ENCODE measurements at places on chromosomes 2 and 18.
A peak's percentile ranks its signal among the peaks of the same experiment; 100 is the strongest.

- no peak for DNase-seq
These were observed 27.5 kb downstream of the COPS8 start for GRCh38 chr2:237113026-237113795.

DNA sequence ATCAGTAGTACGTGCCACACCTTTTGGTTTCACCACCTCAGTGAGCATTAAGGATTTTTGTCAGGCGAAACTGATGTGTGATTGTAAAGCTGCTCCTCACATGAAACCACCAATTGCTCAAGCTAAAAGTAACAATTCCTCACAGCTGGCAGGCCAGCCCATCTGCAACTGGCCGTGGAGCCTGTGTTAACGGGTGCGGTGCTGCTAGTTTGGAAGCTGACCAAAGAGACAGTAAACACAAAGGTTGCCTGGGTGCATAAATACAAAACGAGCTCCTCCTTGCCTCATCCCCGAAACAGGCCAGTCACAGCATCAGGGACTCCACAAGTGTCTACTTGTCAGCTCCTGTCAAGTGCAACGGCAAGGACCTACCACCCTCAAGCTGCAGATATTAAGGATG lies 32.0 kb downstream of the LGALSL start:
- peak; percentile 16 for DNase-seq

DNA sequence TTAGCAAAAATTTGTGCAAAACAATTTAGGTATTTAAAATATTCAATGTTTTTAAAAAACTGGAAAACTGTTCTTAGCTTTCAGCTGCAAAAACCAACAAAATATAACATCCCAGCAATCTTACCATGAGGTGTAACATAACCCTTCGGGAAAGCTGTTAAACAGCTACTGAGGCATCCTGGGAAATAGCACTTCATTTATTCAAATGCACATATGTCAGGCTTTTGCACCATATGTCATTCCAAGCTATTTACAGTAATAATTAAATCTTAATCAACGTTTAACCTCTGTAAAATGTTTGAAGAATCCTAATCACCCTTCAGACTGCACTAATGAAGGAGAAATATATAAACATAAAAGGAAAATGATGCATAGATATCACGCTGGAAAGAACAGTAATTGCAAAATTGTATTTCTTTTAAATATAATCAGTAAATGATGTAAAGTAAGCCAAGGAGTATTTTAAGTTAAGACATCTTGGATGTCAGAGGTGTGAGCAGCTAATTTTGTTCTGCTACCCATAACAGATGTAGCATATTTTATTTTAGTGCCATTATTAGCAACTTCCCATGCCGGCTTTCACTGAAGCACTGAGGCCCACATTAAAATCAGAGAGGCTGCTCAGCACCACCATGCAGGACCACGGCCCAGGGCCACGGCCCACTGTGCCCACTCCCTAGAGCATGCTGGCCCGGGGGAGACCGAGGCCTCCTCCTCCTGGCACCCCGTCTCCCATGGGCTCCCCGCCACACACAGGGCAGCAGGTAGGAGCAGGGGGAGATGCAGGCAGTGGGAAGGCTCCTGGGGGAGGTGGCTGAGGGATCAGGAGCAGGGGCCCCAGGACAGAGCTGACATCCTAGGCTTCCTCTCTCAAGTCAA lies 30.9 kb downstream of the EMX1 start:
- no peak for DNase-seq

DNA sequence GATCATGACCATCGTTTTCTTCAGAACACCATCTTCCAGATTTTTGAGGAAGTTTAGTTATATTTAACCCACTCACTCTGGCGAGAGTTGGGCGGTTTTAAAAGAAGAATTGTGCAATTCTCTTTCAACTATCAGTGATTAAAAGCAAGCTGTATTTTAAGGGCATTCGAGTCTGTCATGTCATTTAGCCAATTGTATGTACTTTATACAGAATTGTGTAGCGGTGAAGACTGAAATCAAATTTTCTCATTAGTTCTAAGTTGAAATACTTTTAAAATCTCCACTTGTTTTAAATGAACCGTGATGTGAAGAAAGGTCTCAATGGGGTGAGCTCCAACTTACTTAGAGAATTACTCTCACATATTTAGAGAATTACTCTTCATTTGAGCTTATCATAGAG lies 214.6 kb upstream of the DTNA start:
- DNase-seq = no peak

DNA sequence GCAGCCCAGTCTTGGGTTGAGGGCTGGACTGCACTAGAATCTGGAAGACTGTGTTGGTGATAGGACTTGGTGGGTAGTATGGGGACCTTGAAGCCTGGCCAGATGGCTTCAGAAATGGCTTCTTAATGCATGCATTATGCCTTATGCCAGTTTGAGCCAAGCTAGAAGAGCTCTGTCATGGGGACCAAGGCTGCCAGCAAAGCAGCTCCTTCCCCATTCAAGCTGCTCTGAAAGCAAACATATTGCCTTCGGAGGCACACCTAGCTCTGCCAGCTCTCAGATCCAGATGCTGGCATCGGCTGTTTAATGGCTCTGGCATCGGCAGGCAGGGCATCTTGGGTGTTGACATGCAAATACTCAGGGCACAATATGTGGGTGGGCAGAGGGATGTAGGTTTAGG lies 59.0 kb upstream of the IGFBP5 start:
- DNase-seq = no peak

GRCh38 chr2:111652038-111652437 lies 232.0 kb downstream of the ANAPC1 start:
- DNase-seq = no peak

GRCh38 chr18:55462652-55463051 lies 125.3 kb downstream of the TCF4 start:
- DNase-seq = no peak

GRCh38 chr2:227401550-227401949 lies 13.8 kb upstream of the SCYGR1 start:
- no peak for DNase-seq

- DNase-seq = no peak
These were observed 17.3 kb downstream of the ADRA2B start for GRCh38 chr2:96098900-96099590.

- no peak for DNase-seq
These were observed 133.8 kb upstream of the ACVR2A start for GRCh38 chr2:147711031-147711430.

DNA sequence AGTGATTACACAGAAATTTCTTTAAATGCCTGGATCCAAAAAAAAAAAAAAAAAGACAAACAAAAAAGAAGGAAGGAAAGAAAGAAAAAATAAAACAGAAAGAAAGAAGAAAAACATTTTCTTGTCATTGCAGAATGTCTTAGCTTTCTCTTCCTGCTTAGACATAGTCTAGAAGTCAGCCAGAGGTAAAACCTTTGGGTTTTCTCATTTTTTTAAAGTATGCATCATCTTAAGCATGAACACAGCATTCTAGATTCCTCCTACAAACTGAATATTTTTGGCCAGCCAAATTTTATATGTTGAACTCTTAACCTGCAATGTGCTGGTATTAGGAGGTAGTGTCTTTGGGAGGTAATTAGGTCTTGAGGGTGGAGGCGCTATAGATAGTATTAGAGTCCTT lies 243.9 kb downstream of the TRIB2 start:
- no peak for DNase-seq

GRCh38 chr2:165837122-165837521 lies 43.1 kb upstream of the GALNT3 start:
- DNase-seq = no peak

DNA sequence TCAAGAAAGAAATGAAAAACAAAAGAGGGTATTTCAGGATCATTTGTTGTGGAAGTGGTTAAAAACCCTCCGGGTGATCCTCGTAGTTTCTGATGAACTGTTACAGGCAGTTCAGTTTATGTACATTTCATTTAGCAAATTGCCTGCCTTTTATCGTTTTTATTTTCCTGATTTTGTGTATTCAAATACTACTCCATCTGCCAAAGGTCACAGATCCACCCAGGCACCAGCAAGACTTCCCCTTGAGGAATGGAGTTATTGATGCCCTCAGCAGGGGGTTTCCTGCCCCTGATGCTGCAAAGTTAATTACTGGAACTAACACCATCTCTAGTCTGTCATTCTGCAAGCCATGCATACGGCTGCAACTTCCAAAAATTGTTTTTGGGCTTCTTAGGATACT lies 641.9 kb downstream of the SLC4A3 start:
- peak; percentile 91 for DNase-seq

GRCh38 chr18:52426041-52426440 lies 86.0 kb downstream of the DCC start:
- DNase-seq = no peak

GRCh38 chr2:240611601-240612210 lies 13.6 kb upstream of the GPR35 start:
- DNase-seq = no peak

DNA sequence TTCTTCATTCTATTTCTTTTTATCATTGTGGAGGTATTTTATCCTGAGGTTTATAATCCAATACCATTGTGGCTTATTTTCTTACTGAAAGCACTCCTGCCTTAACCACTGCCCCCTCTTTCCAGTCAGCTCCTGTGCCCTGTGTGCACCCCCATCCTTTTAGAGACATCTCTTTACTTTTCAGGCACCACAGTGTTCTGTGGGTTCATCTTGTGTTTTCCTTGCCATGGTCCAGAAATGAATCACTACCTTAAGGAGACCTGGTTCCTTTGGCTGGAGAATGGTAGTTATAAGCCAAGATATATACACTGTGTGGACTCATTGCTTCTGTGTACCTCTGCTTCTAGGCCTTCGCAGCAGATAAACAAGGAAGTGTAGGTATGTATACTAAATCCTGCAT lies 278.3 kb downstream of the PTGR3 start:
- DNase-seq = no peak

DNA sequence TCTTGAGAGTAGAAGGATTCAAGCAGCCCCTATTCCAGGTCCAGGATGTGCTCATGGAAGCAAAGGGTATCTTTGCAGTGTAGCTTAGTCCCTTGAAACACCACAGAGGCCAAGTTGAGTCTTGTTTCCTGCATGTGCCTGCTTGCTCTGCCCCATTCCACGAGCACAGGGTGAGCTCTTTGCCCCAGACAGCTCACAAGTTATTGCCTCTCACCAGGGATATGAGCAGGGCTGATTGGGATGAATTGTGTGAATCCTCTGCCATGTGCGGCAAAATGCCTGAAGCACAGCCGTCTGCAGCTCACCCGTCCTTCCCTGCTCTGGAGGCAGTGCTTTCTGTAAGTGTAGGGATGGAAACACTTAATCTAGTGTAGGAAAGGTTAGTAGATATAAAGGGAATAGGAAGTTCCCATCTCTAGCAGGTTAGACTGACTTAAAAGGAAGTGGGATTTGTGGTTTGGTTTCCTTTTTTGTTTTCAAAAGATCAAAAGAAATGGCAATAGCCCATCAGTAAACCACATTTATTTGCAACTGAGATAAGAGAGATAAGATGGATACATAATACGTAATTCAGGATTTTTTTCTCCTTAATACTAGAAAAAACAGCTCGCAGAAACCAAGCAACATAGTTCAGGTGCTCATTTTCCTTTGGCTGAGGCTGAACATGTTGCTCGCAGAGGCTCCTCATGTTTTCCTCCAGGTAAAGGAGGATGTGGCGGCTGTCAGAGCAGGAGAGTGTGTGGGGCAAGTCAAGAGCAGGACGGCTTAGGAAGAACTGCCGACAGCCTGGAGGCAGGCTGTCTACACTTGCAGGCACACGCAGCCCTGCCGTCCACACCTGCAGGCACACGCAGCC lies 41.4 kb downstream of the TMEM182 start:
- no peak for DNase-seq

GRCh38 chr18:1916869-1917523 lies 654.3 kb downstream of the METTL4 start:
- DNase-seq = no peak

- no peak for DNase-seq
These were observed 13.4 kb downstream of the PPP1R7 start for GRCh38 chr2:241163601-241164118.

GRCh38 chr18:48100165-48100575 lies 169.7 kb upstream of the SMAD2 start:
- DNase-seq = no peak

GRCh38 chr18:23910032-23910431 lies 104.5 kb upstream of the TTC39C start:
- no peak for DNase-seq

DNA sequence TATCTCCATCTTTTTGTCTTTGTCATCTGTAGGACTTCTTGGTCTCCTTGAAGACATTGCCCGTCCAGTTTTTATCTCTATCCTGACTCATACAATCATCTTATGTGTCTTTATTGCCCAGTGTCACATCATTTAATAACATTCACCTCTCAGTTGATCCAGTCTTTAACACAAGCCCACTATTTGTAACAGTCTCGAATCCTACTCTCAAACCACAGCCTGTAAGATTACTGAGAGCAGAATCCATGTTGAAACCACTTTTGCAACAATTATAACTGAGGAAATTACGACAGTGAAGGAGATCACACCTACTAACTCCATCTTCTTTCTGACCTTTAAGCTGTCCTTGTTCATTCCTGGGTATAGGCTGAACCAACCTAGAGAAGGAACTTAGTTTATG lies 1206.0 kb upstream of the ZEB2 start:
- no peak for DNase-seq

DNA sequence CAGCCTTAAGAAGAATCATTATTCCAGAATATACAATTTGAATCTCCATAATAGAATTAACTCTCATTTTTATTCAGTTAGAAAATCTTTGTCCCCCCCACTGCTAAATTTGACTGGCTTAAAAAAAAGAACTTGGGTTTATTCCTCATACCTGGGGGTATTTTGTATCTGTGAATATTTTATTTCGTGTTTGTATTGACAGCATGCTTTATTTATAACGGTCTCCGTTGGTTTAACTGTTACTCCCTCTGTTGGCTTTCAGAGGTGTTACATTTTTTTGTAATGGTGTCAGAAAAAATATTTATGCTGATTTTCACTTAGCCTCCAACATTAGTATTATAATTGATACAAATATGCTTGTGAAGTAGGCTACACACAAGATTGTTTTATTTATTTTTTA lies 109.1 kb downstream of the HAUS1 start:
- no peak for DNase-seq

DNA sequence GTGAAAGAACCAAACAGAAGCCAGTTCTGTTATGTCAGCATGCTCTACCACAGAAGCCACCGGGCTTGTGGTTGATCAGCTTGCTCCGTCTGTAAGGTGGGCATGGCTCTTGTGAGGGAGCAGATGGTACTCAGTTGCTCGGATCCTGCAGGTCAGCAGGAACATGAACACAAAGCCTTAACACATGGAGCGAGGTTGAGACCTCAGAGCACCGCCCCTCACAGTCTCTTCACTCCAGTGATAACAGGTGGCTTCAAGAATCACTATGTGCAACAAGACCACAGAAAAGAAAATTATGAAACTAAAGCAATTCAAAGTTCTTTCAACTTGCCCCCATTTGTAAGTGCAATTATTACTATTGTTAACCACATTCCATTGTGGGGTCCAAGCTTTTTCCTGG lies 72.1 kb downstream of the OSBPL6 start:
- no peak for DNase-seq

GRCh38 chr2:61471905-61472805 lies 1.3 kb upstream of the USP34 start:
- no peak for DNase-seq
